ENCODE measurements at places on chromosomes 11 and 22.

DNA sequence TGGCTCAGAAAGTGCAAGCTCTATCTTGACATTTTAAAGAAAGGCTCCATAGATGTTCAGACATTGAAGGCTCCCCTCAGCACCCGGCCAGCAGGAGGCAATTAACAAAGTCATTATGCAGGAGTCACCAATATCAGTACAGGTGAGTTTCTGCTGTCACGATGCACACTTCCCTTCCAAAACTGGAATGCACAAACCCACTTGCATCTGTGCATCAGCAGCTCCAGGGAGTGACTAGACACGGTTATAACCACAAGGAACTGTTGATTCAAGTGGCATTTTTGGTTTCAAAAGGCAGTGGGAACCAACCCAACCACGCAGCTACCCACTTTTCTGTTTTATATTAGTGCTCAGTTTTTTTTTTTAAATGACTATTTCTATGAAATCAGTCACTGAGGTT lies 293.9 kb upstream of the NARS2 start:
- DNase-seq, result no peak

GRCh38 chr11:3014943-3015342 lies 22.8 kb upstream of the NAP1L4 start:
- DNase-seq, result no peak

DNA sequence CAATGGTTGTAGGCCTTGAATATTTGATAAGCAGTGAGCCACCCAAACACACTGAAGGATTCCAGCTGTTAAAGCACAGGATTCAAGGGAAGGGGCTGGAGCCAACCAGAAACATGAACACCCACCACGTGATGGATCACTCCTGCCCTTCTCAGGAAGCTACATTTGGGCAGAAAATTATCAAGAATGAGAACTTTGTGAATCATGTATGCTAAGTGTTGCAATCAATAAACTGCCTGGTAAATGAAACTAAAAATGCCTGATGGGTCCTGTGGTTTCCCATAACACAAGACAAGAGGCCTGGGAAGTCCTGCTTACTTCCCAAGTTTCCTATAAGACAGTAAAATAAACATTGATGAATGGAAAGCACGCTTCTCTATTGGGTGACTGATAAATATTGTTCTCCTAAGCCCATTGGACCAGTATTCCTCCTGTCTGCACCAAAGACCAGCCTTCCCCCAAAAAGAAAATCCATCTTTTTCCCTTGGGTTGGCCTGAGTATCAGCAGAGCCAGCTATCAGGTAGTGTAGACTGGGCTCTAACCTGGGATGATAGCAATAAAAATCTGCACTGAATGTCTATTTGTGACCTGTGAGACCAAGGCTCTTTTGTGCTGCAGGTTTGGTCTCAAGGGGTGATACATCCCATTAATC lies 98.4 kb downstream of the CCDC83 start:
- no peak for DNase-seq

- DNase-seq, result no peak
Measured at GRCh38 chr11:127137771-127138280, 137.3 kb upstream of the KIRREL3 start.

- peak; percentile 41 for DNase-seq
Measured at GRCh38 chr22:20805972-20806471, 32.1 kb downstream of the SERPIND1 start.

GRCh38 chr11:106017093-106017492 lies 4.9 kb downstream of the MSANTD4 start:
- no peak for DNase-seq

GRCh38 chr22:50674606-50675552 lies 2.3 kb downstream of the SHANK3 start:
- no peak for DNase-seq

DNA sequence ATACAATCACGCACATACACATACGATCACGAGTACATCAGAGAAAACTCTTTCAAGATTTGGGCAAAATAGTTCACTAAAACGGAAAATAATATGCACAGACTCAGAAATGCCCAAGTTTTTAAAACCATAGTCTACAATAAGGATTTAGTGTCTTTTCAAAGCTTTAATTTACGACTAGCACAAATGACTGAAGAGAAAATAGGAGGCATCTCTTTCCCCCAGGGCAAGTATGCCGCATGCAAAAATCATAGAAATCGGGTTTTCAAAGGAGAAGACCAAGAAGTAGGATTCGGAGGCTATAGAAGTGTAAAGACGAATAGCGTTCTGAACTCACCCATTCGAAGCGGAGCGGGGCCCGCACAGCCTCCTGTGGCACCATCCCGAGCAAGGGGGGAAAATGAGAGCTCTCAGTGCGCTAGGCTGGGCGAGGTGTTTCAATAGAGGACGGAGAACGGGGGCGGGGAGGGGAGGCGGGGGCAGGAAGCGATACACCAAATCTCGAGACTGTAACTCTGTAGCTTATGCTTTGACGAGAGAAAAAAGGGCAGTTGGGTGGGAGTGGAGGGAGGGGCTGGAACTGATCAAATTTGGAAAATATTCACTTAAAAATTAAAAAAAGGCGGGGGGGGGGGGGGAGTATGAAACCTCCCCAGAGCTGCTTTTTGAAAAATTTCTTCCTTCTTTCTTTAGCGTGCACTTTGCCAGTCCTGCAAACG lies 15.8 kb downstream of the BLID start:
- peak; percentile 81 for DNase-seq

DNA sequence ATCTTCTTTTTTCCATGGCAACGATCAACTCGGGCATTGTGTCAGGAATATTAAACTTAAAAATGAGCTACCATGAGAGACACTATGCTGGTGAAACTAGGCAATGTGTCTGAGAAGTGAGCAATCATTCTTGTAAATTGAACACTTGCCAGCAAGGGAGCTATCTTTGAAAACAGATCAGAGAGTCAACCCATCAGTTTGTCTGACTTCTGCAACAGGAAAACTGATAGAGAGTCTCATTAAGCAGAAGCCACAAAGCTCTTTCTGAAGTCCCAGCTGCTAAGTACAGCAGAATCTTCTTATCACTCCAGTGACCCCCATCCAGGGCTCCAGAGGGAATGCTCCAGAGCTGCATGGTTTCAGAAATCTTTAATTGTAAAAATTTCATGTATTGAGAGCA lies 114.7 kb downstream of the MSANTD4 start:
- no peak for DNase-seq

- no peak for DNase-seq
Measured at GRCh38 chr11:13110929-13111812, 102.1 kb downstream of the RASSF10 start.

DNA sequence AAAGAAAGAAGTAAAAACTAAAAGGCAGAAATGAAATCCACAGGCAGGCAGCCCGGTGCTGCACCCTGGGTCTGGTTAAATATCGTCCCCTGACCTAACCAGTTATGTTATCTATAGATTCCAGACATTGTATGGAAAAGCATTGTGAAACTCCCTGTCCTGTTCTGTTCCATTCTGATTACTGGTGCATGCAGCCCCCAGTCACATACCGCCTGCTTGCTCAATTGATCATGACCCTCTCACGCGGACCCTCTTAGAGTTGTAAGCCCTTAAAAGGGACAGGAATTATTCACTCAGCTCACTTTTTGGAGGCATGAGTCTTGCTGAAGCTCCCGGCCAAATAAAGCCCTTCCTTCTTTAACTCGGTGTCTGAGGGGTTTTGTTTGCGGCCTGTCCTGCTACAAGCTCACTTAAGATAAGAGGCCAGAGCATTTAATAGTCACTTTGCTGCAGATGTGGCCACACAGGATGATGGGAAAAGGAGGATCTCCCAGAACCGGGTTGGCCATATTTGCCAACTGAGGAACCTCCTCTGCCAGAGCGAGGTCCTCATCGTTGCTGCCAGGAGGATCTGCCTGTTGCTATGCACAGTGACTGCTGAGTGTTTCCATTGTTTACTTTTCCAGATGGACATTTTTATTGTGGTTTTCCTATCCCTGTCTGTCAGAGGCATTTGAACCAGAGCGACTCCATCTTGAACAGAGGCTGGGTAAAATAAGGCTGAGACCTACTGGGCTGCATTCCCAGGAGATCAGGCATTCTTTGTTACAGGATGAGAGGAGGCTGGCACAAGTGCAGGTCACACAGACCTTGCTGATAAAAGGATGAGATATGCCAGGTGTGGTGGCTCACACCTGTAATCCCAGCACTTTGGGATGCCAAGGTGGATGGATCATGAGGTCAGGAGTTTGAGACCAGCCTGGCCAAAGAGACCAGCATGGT lies 10.2 kb downstream of the C11orf96 start:
- DNase-seq, result peak; percentile 31

DNA sequence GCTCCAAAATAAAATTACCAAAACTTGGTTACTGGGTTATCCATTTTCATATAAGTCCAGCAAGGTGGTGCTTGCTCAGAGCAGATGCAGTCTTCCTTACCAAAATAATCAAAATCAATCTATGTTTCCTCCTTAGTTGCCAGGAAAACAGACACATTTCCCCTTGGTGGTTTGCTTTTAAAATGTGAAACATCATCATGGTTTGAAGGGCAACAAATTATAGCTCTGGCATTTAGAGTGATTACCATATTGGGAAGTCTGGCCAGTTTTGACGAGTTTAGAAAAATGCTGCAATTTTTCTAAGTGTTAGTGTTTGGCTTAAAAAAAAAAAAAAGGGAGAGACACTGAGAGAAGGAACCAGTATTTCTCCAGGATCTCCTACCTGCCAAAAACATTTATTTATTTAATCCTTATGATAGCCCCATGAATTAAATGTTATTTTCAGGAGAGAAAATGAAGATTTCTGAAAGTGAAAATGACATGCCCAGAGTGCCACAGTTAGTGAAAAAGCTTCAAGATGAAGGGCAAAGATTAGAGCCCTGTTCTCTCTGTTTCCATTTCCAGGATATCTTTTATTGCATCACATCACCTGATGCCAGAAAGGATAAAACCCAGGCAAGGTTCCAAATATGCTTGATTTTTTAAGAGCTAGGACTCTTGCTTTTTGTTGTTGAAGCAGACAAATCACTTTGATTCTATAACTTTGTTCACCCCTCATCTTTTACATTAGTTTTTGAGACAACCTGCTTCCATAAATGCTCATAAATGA lies 29.6 kb upstream of the TBCEL start:
- no peak for DNase-seq

- no peak for DNase-seq
Measured at GRCh38 chr11:68939583-68940555, 36.2 kb downstream of the IGHMBP2 start.

- DNase-seq, result no peak
Measured at GRCh38 chr11:103926990-103927389, 109.5 kb upstream of the DDI1 start.

DNA sequence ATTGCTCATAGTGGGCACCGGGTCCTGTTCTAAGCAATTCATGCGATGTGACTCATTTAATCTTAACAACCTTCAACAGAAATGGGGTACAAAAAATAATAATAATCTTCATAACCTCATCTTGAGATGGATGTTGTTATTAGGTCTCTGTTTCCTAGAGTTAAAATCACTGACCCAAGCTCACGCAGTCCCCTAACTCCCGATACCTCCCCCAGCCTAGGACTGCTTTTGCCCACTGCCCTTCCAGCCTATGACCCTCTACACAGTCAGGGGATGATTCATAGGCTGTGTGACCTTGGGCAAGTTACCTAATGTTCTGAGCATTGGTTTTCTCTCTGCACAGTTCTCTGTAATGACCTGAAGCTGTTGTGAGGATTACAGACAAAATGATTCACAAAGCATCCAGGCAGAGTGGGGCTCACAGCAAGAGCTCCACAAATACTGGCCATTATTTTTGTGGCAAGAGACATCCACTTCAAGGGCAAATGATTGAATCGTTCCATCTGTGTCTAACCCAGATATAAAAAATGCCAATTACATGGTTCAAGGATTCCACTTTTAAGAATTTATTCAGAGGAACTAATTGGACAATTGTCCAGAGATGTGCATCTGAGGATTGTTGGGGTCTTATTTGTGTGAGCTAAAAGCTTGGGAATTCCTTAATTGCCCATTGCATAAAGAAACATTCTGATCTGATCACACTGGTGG lies 20.0 kb downstream of the MTFP1 start:
- no peak for DNase-seq

GRCh38 chr11:8665222-8665621 lies 17.2 kb downstream of the TRIM66 start:
- no peak for DNase-seq

DNA sequence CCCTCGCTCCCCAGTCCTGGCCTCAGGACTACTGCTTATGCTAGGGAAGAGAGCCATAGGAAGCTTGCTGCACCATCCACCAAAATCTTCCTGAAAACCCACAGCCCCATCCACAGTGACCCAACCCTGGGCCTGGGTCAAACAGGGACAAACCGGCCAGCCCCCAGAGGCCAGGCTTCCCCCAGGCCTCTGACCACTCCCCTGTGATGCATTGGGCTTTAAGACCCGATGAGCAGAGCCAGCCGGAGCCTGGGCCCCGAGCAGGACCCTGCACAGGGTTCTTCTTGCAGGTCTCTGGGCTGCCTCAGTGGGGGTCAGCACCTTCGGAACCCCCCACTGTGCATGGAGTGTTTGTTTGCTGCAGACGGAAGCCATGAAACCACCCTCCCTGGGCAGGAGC lies 583.7 kb downstream of the BRD1 start:
- no peak for DNase-seq

DNA sequence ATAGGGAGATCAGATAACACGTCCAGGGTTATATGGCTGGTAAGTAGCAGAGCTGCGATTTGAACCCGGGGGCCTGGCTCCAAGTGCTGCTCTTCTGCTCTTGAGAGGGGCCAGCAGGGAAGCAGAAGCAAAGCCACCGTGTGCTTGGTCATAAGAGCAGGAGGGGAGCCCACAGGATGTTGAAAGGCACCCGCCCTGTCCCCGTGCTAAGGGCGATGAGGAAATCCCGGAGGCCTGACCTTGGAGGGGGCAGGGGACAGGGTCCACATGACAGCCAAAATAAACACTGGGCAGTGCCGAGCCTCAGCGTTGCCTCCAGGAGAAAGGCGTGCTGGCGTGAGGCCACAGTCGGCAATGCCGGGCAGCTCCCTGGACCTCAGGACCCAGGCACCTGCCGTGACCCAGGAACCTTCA lies 28.8 kb downstream of the TOM1 start:
- DNase-seq, result no peak

DNA sequence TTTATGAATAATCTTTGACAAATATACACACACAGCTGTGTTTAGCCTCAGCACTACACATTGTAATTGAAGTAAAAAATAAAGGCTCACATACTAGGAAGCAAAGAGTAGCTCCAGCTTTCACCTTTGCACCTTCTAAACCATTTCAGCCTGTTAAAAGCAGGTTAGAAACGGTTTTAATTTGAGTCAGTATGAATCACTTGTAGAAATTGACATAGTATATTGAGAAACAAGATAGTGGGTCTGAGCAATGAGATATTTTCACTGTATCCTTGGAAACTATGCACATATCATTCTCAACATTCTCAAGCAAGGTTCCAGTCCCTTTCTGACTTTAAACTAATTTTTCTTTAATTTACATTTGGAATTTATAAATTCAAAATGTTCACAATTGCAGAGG lies 380.3 kb downstream of the AASDHPPT start:
- DNase-seq, result no peak

DNA sequence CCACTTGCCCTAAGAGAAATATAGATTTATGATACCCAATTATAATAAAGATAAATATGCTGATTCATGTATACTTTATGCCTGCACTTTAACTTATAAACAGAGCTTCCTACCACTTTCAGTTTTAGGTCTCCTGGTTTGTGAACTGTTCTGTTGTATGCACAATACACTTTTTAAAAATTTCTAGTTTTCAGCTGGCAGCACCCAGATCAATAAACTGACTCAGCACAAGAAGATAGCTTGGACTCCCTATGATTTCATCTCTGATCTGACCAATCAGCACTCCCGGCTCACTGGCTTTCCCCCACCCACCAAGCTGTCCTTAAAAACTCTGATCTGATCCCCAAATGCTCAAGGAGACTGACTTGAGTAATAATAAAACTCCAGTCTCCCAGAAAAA lies 33.5 kb upstream of the FAM181B start:
- no peak for DNase-seq
